Caco-2 (cell line): ENCODE measurements at places on chromosomes 5 and 9.

DNA sequence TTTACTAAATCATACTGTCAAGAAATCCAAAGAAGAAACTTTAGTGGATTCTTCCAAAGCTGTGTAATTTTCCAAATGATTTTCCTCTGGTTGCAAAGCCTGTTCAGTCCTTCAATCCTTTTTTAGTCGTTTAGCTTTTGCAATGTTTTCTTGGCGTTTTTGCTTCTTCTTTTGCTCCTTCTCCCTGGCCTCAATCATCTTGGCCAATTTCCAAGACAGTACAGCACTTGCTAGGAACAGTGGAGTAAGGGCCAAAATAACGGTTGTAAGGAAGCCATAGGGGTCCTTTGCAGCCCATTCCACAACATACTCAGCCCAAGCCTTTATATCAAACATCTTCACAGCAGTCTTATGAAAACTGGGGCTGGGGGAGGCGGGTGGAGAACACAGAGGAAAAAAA is 2.4 kb downstream of the SMIM15 start:
- DNase-seq: no peak

DNA sequence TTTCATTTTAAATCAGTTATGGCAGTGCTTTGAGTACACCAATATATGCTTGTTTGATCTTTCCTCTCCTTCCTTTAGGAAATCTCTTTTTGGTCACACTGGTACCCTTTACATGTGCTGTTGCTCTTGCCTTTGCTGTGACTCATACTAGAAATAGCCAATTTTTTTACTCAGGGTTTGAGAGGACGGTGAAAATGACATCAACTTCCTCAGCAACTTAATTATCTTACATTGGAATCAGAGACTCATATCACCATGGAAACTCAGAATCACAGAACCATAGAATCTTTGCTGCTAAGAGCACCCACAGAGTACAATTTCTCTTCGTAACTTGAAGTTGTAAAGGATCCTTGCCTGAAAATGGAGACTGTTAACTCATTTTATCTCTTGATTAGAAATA is 13.8 kb upstream of the ZNF300 start:
- no peak for DNase-seq

DNA sequence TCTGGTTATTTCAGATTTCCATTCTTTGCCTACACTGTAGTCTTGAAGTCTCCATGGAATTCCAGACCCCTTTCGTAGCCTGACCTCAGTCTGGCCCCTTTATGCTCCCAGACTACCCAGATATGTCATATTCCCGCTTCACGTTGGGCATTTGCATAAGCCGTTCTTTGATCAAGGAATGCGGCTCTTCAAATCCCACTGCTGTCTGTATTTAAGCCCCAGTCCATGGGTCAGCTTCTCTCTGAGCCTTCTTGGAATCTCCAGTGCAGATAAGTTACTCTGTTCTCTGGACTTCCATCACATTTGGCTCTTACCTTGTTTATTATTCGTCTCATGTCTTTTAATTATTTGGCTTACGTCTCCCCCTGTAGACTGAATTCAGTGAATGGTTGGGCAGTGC is 97.4 kb downstream of the PARP8 start:
- DNase-seq: no peak

GRCh38 chr9:115144706-115145105 is 26.7 kb upstream of the TNC start:
- no peak for DNase-seq

- DNase-seq: no peak
Measured at GRCh38 chr5:167152561-167152960, 1138.9 kb upstream of the WWC1 start.

DNA sequence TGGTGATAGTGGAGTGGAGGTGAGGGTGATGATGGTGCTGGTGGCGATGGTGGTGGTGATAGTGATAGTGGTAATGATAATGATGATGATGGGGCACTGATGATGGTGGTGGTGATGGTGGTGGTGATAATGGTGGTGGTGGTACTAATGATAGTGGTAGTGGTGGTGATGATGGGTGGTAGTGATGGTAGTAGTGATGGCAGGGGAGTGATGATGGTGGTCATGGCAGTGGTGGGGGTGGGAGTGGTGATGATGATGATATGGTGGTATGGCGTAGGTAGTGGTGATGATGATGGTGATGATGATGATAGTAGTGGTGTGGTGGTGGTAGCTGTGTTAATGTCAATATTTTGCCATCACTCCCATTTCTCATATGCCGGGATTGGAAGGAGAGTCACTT is 44.5 kb upstream of the ORM1 start:
- DNase-seq: no peak
